ENCODE measurements at places on chromosomes 6 and 20. TPM values are rescaled to one million over a fixed set of nuclear protein-coding genes. Genes with fewer than 3 reads are reported as not detected.

HLA-DRA gene
- 57.8 TPM for polyA plus RNA-seq

IL20RA gene
- 40.5 TPM for polyA plus RNA-seq

BTN3A1 gene
- 20.9 TPM for polyA plus RNA-seq

TFAP2A gene
- 0.84 TPM for polyA plus RNA-seq

THBS2 gene
- 31.9 TPM for polyA plus RNA-seq

MED23 gene
- polyA plus RNA-seq, result 22.0 TPM

LCA5 gene
- 4.1 TPM for polyA plus RNA-seq

MTCH1 gene
- polyA plus RNA-seq, result 107 TPM

TSPO2 gene
- 0.93 TPM for polyA plus RNA-seq

EEF1E1 gene
- polyA plus RNA-seq, result 18.2 TPM

OXT gene
- polyA plus RNA-seq, result 0.50 TPM

ELOVL4 gene
- 1.4 TPM for polyA plus RNA-seq

ISM1 gene
- polyA plus RNA-seq, result 1.1 TPM

SLC2A4RG gene
- polyA plus RNA-seq, result 189 TPM

KCNQ5 gene
- 0.76 TPM for polyA plus RNA-seq

GATA5 gene
- 0.08 TPM for polyA plus RNA-seq

CAGE1 gene
- 0.06 TPM for polyA plus RNA-seq

PDE7B gene
- polyA plus RNA-seq, result 7.1 TPM

VAPB gene
- polyA plus RNA-seq, result 54.2 TPM

GLP1R gene
- polyA plus RNA-seq, result not detected

SIRPD gene
- polyA plus RNA-seq, result not detected

SGK2 gene
- polyA plus RNA-seq, result 0.90 TPM

RAB32 gene
- polyA plus RNA-seq, result 12.0 TPM

ZGPAT gene
- polyA plus RNA-seq, result 17.1 TPM

OR2H2 gene
- not detected for polyA plus RNA-seq

UNC93A gene
- polyA plus RNA-seq, result not detected

OTOR gene
- polyA plus RNA-seq, result not detected

CDH26 gene
- 0.85 TPM for polyA plus RNA-seq

HLA-DRB5 gene
- 9.5 TPM for polyA plus RNA-seq

SLC35D3 gene
- not detected for polyA plus RNA-seq

ESF1 gene
- polyA plus RNA-seq, result 13.7 TPM

RGS17 gene
- 0.74 TPM for polyA plus RNA-seq

OOEP gene
- polyA plus RNA-seq, result 0.36 TPM

HCRTR2 gene
- polyA plus RNA-seq, result not detected

FHL5 gene
- 1.1 TPM for polyA plus RNA-seq

PGBD1 gene
- polyA plus RNA-seq, result 6.0 TPM

CASS4 gene
- polyA plus RNA-seq, result 6.9 TPM

RNF217 gene
- polyA plus RNA-seq, result 53.7 TPM

ENPP3 gene
- polyA plus RNA-seq, result 0.52 TPM

BLTP3A gene
- polyA plus RNA-seq, result 15.9 TPM

ESR1 gene
- polyA plus RNA-seq, result 2.5 TPM

MYH7B gene
- polyA plus RNA-seq, result 48.9 TPM

All from hindlimb muscle (tissue), 1 donor.